GM10248 (cell line): ENCODE measurements at places on chromosomes 3 and 15.

- peak; percentile 59 for DNase-seq
Observed at GRCh38 chr3:124886168-124887056, 753 bp downstream of the ITGB5 start.

- no peak for DNase-seq
Observed at GRCh38 chr3:72887343-72887704, 522 bp upstream of the GXYLT2 start.

DNA sequence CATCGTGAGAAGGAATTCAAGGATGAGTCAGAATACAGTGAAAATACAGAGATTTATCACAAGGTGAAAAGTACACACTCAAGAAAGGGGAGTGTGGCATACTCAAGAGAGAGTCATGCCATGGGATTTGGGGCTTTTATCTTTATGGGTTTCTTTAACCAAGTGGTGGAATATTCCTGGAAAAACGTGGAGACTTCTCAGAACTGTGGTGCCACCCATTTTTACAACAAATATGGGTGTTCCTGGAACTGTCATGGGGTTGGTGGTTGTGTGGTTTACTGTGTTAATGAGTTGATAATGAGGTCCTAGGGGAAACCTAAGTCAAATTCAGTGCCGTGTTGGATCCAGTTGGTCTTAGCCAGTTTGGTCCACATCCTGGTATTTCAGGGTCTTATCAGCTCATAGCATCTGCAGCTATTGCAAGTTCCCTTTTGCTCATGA lies 497.2 kb downstream of the GABRG3 start:
- DNase-seq: no peak

DNA sequence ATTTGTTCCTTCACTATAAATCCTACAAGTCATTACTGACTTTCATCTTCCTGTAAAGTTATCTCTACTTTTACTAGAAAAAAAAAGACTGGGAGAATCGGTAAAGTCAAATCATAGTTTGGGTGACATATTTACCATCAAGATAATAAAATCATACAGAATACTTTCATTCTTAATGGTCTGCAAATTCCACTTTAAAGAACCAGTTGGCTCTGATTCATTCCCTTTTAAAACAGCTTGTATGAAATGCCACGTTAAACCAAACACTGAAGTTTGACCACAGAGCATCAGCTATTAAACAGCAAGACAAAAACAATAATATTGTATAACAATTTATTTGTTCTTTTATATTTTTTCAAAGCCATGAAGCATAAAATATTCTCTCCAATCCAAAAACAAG lies 100.7 kb downstream of the FBN1 start:
- DNase-seq: no peak

DNA sequence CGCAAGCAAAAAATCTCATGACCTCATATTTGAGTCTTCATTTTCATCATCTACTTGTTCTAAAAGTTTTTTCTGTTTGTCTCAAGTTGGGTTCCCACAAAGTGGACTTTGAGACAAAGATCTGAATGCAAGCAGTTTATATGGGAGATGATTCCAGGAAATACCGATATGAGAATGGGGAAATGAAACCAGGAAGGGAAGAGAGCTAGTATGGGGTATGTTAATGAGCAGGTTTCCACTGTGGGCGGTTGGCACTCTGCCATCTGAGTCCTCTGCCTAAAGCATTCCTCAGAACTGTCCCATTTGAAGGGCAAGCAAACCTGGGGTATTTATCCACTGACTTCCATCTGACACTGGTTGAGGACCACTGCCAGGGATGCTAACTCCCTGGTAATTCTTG lies 8.8 kb downstream of the ADPRH start:
- DNase-seq: no peak

DNA sequence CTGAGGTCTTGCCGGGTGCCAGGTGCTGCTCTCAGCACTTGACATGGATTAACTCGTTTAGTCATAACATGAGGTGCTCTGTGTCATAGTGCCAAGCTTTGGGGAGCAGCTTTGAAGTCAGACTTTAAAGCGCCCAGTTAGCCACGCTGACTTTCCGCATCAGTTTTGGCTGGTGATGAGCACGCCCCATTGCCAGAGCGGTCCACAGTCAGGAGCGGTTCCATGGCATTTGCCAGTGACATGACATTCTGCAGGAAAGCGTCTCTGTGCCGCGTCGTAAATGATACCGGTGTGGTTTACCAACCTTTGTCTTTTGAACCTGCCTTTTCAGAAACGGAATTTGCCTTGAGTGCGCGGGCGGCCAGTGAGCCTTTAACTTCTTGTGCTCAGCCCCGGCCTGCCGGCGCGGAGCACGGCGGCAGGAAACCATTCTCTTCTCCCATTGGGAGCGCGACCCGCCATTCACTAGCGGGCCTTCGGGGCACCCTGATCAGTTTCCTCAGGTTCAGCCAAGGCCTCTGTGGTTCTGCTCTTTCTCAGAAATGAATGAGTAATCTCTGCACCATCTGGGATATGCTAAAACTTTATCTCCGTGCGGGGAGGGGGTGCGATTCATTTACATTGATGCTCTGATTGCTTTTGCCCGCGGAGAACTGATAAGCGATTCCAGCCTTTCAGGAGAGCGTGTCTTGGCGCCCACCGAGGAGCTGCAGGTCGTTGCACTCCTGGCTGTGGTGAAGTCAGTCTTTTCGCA lies 1.7 kb upstream of the SLC2A2 start:
- no peak for DNase-seq

DNA sequence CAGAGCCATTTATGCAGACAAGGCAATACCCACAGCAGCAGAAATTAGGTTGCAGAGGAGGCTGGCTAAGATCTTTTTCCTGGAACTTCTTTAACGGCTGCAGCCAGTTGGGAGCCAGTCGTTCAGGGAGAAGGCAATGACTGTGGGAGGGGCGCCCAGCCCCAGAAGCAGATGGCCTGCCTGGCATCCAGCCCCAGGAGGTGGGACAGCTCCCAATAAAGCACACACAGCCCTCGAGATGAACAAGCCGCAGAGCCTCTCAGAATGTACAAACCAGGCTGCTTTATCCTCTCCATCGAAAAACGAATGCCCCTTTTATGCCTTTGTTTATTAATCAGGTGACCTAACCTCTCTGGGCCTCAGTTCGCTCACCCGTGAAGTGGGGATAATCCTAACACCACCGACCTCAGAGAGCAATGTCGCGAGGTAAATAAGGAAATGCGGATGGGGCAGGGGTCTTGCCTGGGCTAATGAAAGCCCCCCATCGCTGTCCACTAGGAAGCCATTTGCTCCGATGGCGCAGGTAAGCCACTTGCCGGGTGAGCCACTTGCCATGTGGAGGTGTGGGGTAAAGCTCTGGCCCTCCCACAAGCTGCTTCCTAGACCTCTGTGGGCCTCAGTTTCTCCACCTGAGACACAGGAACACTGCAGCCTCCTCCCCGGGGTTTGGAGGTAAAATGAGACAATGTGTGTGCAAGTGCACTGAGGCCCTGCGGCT lies 35.8 kb downstream of the MGLL start:
- no peak for DNase-seq
